Urothelium cell line (cell line): ENCODE measurements at places on chromosomes 2 and 18.

DNA sequence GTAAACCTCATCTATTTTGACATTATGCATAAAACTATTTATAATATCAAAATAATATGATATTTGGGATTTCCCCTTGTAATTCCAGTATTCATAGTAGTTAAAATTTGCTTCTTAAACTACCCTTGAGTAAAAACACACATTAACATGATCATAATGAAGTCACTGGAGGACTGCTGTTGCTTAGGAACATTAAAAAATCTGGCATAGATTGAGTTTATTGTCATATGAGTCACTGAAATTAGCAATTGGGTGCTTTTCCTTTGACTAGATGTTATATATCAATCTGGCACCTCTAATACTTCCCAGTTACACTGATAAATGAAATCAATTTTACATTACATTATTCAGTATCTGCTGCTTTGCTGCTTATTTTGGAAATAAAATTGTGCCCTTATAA, 57.0 kb upstream of the ZC3H15 start:
- no peak for DNase-seq

DNA sequence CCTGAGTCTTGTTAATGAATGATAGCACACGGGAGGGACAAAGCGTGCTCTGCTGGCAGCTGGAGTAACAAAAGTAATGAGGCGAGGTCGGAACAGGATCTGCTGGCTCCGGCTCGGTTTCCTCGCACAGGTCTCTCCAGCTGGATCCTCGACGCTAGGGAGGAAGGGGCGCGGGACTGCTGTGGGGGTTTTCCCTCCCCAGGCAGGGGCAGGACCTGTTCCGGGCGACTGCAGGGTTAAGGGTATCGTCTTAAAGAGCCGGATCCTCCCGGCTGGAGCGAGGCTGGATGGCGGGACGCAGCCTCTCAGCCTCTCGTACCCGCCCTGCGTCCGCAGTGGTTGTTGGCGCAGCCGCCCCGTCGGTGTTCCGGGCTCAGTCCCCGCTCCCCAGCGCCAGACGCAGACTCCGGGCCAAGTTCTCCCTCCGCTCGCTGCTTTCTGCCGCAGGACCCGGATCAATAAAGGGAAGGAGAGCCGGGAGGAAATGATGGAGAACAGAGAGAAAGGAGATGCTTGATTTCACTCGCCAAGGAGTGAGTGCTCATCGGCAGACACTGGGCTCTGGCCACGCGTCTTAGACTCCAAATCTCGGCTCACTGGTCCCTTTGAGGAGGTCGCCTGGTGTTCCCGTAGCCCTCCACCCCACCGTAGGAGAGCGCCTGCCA, 1.1 kb upstream of the LIPG start:
- no peak for DNase-seq

DNA sequence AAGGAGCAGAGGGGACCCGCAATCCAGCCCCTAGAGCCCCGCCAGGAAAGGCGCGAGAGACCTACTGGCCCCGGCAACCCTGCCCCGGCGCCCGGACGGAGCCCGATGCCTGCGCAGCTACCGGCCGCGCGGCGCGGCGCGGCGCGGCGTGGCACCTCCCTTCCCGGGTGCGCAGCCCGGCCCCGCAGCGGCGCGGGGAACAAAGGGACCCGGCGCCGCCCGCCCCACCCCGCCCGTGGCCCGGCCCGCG, 307 bp downstream of the CDH2 start:
- no peak for DNase-seq

DNA sequence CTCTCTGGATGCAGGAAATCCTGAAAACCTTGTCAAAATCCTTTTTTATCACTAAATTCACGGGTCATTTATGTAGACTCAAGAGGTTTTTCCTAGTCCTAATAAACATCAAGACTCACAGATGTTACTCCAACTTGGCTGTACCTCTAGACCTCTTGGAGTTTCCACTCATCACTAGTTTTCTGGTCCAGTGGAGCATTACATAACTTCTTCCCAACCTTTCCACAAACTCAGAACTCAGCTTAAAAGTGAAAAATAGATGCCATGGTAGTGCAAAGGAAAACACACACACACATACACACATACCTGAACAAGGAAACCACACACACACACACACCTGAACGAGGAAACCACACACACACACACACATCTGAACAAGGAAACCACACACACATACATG, 807.2 kb downstream of the LRP1B start:
- no peak for DNase-seq

GRCh38 chr2:240905176-240905781, 857 bp upstream of the CROCC2 start:
- DNase-seq, result no peak

- DNase-seq, result no peak
These were observed 95.0 kb downstream of the PRPF40A start for GRCh38 chr2:152622219-152622618.

GRCh38 chr18:6994056-6994770, 123.4 kb downstream of the LAMA1 start:
- no peak for DNase-seq

- no peak for DNase-seq
These were observed 304.7 kb downstream of the PTPRM start for GRCh38 chr18:7871560-7872456.

DNA sequence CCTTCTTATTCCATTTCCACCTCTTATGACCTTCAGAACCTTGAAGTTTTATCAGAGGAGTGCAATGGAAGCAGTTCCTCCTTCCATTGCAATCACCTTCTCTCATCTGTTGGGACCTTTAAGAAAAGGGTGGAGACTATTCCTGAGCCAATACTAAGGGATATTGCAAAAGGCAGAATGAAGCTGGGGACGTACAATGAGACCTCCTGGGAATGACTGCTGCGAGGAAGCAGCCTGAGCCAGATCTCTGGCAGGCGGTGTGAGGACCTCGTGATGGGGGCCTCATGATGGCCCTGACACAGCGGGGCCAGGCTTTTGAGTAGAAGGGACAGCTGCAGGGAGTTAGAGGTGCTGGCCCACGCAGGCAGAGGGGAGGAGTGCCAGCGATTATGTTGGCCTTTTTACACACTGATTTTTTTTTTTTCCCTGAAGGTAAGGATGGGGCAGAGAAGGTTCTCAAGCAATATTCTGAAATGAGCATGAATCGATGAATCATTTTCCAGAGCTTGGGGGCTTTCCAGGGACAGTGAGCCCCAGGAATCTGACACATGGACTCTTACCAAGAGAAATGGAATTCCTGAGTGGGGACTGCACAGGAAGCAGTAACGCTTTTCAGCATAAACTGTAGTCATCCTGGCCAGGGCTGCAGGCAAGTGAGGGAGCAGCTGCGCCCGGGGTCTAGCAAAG, 40.0 kb upstream of the LAPTM4A start:
- peak; percentile 60 for DNase-seq

DNA sequence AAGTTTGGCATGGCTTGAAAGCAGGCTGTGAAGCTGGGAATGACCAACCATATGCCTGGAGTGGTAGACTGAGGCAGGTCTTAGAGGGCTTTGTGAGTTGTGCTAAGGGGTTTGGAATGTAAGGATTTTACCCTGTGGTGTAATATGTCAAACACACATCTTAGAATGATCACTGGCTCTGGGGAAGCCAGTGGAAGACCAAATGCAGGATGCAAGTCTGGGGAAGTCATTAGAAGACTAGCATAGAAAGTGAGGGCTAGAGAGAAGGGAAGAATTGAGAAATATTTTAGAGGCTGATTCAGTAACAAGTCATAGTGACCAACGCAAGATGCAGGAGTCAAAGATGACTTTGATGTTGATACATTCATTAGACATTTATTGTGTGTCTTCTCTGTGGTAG, 3.5 kb upstream of the FHOD3 start:
- no peak for DNase-seq

DNA sequence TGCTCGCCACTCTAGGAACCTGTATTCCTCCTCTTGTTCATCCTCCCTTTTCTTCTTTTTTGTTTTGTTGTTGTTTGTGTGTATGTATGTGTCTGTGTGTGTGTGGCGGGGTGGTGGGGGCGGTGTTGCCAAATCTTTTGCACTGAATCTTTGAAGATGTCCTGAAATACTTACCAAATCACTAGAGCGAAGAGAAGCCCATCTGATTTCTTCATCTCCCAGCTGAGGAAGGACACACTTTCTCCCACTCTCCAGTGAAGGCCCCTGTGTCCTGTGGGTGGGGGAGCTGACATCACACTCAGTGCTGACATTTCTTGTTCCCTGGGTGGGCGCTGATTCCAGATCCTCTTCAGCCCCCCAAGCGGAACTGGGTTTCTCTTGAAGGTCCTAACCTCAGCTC, 74.5 kb downstream of the NEDD4L start:
- DNase-seq, result no peak

DNA sequence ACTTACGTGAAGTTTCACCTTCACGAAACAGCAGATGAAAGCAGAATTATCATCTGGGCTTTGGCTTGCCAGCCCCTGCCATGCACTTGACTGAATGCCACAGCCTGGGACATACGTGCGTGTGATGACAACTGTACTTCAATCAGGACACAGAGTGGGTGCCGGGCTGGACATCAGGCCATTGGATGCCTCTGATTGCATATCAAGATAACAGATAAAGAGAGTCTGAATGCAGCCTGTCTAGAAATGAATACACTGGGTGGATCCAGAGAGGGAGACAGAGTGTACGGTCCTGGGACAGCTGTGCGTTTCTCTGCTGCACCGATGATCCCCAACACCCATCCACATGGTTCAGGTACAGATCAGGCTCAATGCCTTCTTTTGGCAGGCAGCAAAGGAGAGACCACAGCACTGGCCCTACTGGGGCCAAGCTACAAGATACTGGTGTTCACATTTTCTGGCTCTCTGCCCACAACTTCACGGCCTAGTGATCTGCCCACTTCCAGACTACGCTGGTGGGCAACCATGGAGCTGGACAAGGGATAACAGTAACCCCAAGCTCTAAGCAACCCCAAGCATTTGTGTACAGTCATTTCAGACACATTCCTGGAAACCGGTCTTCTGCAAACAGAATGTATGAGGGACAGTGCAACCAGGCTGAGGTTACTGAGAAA, 35.6 kb downstream of the FBLN7 start:
- DNase-seq, result no peak
